ENCODE measurements at places on chromosomes 16 and 17.
A peak's percentile ranks its signal among the peaks of the same experiment; 100 is the strongest.

GRCh38 chr17:51640108-51640622 lies 379.8 kb downstream of the UTP18 start:
- no peak for DNase-seq

- DNase-seq = no peak
These were observed 2.6 kb upstream of the SOX15 start for GRCh38 chr17:7592422-7593021.

- DNase-seq = peak; percentile 45
These were observed at the start of gene SRCIN1 for GRCh38 chr17:38605841-38606645. TSS of gene SRCIN1 (minus strand) at chr17:38605952. CDS start at chr17:38605705, 247 bp downstream.

- peak; percentile 99 for DNase-seq
These were observed 797 bp downstream of the PRCD start for GRCh38 chr17:76540381-76541300.

GRCh38 chr17:57517632-57518456 lies 227.3 kb downstream of the CCDC182 start:
- DNase-seq = no peak

DNA sequence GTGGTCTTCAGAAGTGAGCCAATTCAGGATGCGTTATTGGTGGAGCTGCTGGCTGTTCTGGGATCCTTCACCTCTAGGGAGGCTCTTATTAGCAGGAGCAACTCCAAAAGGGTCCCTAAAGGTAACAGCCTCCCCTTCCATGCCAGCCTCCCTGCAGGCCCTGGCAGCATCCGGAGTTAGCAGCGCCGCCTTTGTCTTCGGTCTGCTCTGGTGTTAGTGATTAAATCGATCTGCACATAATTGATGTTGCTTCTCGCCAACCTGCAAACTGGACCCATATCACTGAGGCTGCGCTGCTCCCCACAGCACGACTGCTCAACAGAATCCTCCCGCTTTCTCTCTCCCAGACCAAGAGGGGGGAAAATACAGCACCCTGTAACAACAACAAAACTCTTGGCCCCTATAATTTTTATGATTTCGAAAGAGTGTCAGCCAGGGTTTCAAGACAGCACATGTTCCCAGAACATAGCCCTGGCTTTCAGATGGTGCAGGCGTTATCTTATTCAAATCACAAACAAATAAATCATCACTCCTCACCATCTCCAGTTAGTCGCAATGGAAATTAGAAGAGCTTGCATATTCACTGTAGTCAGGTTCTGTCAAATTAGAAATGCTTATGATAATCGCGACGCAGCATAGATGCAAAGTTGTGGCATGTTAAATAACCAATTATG lies 76.0 kb downstream of the IRX3 start:
- DNase-seq = no peak

DNA sequence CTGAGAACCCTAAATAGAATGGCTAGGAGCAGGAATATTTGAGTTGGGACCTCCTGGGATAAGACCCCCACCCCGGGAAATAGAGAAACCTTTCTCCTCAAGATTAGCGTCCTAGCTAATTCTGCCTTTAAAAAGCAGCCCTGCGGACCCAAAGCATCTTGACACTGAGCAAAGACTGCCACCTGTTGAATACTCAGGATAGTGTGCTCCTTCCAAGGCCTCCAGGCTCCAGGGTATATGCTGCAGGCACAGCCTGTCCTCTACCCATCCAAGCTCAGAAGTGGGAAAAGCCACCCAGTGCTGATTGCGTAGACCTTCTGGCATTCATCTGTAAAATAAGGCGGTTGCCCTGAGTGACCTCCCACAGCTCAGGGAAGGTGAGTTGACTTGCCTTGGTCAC lies 456.2 kb upstream of the DYNLRB2 start:
- DNase-seq = peak; percentile 69

- no peak for DNase-seq
These were observed 899.0 kb downstream of the KCNJ2 start for GRCh38 chr17:71068408-71068750.

DNA sequence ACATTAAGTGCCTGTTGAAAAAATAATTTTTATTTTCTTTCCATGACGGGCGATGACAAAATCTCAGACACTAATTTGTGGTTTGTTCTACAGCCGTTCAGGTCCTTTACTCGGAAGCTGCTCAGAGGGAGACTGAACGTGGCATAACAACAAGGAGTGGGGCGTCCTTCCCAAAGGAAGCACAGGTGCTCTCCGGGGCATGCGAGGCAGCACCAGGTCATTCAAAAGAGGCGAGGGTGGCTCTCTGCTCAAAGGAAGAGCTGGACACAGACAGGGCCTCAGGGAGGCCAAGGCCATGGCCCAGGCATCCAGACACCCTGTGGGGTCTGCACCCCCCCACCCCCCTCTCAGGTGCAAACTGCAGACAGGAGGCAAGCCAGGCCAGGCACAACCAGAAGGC lies 16.2 kb downstream of the UNKL start:
- DNase-seq = no peak

- DNase-seq = peak; percentile 32
These were observed 55.6 kb upstream of the LRRC37A3 start for GRCh38 chr17:64974750-64975317.

- no peak for DNase-seq
These were observed 73.4 kb downstream of the MYO1D start for GRCh38 chr17:32803544-32803943.

DNA sequence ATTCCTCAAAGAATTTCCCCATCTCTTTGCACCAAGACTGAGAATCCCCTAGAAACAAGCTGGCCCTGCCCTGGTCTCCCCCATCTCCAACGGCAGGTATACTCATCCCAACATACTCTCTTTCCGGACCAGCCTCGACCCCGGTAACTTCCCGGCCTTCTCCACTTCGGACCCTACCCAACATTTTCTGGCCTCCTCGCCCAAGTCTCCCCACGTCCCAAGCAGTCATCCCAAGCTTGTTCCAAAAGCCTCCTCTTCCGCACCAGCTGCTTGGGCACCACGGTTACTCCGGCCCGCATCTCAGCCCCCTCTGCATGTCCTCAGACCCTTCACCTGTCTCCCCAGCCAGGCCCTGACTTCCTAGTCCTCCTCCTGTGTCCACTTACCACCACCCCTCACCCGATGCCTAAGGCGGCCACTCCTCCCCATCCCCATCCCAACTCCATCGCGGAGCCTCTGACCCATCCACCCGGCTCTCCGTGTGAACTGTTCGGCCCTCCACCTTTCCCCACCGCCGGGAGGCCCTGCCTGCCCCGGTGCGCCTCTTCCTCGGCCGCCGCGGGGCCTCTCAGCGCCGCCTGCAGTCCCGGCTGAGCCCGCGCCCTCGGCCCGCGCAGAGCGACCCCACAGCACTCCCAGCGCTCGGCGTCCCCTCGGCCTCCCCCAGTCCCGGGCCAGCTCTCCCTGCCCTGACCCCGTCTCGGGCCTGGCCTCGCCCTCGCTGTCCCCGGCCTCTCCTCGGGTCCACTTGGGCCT lies 994 bp downstream of the PITPNA start:
- no peak for DNase-seq

DNA sequence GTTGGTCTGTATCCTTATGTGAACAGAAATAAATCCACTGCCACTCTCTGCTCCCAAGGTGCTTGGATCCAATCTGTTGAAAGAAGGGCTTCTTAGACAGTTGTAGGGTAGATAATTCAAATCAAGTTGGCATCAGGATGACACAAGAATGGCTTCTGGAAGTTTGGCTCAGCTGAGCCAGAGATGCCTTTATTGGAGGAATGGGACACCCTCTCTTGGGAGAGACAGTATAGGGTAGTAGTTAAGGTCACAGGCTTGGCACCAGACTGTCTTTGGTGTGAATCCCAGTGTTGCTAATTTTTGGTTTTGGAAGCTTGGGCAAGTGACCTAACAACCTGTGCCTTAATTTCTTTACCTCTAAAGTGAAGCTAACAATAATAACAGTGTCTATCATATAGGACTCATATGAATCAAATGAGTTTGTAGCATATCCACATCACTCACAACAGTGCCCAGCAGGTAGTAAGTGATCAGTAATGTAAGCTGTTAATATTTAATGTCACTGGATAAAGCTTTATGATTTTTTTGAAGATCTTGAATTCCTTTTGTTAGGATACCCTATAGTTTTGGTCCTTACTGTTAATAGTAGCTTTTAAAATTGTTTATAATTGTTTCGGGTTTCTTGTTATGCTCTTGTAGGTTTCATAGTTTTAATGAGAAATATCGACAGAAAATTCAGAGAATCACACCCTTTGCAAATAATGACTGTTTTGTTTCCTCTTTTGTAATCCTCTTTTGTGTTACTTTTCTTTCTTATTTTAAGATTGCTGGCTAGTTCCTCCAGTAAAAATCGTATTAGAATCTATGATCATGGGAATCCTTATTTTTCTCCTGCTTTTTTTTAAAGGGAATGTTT lies 19.1 kb downstream of the ZNRF1 start:
- no peak for DNase-seq

DNA sequence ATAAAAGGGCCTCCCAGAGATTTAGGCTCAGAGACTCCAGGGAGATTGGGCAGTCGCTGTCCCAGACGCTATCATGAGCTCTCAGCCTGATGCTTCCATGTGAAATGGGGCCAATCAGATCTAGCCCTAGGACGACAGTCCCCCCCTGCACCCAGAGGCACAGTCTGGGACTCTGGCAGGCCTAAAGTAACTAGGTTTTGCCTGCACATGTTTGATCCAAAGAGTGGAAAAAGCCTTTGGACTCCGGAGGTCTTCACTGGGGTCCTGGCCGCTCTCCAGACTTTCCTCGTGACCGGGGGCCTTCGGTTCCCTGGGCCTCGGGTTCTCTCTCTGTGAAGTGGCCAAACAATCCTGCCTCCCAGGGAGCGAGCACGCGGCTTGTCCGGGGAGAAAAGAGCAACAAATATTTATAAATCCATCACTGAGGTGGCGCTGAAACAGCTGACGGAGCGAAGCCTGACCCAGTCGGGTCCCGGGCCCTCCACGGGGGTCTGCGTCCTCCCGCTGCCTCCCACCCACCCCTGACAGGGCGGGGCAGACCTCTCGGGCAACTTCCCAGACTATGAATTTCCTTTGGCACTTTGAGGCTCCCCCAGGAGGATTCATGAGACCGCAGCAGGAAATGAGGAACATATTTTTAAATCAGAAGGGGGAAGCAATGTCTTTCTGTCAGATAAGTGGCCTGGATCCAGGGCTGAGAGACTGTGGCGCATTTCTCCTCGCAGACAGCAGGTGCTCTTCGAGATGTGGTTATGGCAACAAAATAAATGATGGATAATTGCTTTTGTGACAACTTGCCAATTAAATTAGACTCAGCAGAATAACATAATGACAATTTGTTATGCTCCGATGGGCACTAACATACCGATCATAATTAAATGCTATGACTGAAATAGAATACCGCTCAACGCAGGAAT lies 38.9 kb downstream of the MRPS23 start:
- DNase-seq = peak; percentile 69

- peak; percentile 75 for DNase-seq
These were observed 598 bp downstream of the INPP5K start for GRCh38 chr17:1515640-1516387.

DNA sequence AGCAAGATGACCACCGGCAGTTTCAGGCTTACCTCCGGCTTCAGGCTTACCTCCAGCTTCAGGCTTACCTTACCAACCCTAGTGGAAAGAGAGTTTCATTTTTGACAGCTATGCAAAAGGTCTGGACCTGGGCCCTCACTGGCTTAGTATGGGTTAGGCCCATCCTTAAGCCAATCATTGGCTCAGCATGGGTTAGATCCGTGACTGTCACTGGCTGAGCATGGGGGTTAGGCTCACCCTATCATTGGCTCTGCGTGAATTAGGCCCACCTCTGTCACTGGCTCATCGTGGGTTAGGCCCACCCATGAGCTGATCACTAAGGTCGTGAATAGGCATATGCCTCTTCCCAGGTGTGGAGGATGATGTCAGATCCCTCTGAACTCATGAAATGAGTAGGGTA lies 8.1 kb downstream of the NDE1 start:
- no peak for DNase-seq

GRCh38 chr17:32155896-32156295 lies 13.6 kb downstream of the RHOT1 start:
- DNase-seq = no peak

DNA sequence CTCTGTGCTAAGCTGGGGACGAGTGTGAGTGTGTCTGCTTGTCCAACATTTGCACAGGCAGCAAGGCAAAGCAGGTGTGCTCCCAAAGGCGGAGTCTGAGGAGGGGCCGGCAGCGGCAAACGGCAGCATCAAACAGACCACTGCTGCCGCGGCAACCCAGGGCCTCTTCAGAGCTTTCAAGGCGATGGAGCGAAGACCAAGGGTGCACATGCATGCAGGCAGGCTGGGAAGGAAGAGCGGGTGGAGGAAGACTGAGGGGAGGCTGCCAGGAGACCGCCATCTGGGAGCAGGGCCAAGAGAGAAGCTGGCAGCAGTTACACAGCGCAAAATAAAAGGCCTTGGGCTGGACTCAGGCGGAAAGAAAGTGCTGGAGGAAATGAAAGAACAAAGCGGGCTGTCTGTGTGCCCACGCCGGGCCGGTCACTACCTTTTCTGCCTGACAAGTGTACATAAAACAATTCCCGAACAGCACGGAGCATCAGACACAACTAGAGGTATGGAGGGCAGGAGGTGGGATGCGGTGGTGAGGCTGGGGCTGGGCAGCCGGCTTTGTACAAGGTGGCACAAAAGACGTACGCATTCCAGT lies 8.5 kb downstream of the TIMM22 start:
- peak; percentile 80 for DNase-seq

- DNase-seq = no peak
These were observed 27.5 kb downstream of the GPT2 start for GRCh38 chr16:46911650-46912049.

DNA sequence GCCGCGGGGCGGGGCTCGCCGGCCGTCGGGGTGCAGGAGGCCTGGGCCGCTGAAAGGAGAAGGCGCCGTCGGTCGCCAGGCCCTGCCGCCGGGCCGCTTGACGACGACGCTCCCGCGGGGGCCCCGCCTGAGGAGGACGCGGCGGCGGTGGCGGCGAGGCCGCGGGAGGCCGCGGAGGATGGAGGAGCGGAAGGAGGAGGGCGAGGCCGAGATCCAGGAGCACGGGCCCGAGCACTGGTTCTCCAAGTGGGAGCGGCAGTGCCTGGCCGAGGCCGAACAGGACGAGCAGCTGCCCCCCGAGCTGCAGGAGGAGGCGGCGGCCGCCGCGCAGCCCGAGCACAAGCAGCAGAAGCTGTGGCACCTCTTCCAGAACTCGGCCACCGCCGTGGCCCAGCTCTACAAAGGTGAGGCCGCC lies 430 bp downstream of the HAPSTR1 start:
- no peak for DNase-seq

- DNase-seq = peak; percentile 58
These were observed 9.4 kb upstream of the TEDC2 start for GRCh38 chr16:2450535-2450934.

GRCh38 chr16:84572096-84572495 lies 45.8 kb downstream of the COTL1 start:
- no peak for DNase-seq
